ENCODE measurements at places on chromosomes 7 and 10. TPM values are rescaled to one million over a fixed set of nuclear protein-coding genes. Genes with fewer than 3 reads are reported as not detected.

Gene PRKCQ
- under 0.01 TPM for total RNA-seq

Gene LCOR
- 5.3 TPM for total RNA-seq

Gene GOT1
- 12.8 TPM for total RNA-seq

Gene WDR91
- 6.4 TPM for total RNA-seq

Gene PLXDC2
- 3.8 TPM for total RNA-seq

Gene RAB19
- total RNA-seq: not detected

Gene RGS10
- 51.1 TPM for total RNA-seq

Gene GPRIN2
- total RNA-seq: not detected

Gene ABCB1
- 3.8 TPM for total RNA-seq

Gene GOLGA7B
- total RNA-seq: not detected

Gene ZNF239
- 4.3 TPM for total RNA-seq

Gene LAMB1
- 684 TPM for total RNA-seq

Gene HSPA12A
- 1.4 TPM for total RNA-seq

Gene LLCFC1
- total RNA-seq: not detected

Gene UCN3
- not detected for total RNA-seq

Gene CNPY1
- not detected for total RNA-seq

Gene GATA3
- total RNA-seq: not detected

Gene LRRC17
- total RNA-seq: 381 TPM

Gene NPY4R2
- total RNA-seq: not detected

Gene PPA1
- 221 TPM for total RNA-seq

Gene DNMBP
- total RNA-seq: 25.0 TPM

Gene ELOVL3
- 0.47 TPM for total RNA-seq

Gene TUBB8
- not detected for total RNA-seq

Gene OR2A2
- not detected for total RNA-seq

Gene CPVL
- 0.16 TPM for total RNA-seq

Gene CYP3A7
- total RNA-seq: 1.1 TPM

Gene HOXA1
- 0.63 TPM for total RNA-seq

Gene CYP2W1
- not detected for total RNA-seq

Gene FAM221A
- 0.95 TPM for total RNA-seq

All from bronchial smooth muscle cell (primary cell).